Ammon's horn (tissue), 1 donor: ENCODE measurements at places on chromosomes 2 and 18.

DNA sequence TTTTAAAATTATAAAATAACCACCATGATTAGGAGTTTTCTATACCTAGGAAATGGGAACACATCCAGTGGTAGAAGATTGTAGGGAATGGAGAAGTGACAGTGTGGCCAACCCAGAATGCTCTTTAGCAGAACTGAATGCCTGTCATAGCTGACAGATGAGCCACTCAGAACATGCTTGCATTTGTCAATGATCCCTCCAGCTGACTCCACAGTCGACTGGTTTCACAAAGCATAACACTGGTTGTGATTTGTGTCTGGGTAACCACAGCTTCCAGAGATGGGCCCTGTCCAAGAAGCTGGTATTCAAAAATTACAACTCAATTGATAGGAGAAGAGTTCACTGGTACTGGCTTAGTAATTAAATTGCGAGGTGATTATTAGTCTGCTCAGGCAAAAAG, 9.0 kb upstream of the CTIF start:
- no peak for DNase-seq

GRCh38 chr2:202387608-202388342, 11.6 kb downstream of the BMPR2 start:
- DNase-seq, result no peak

DNA sequence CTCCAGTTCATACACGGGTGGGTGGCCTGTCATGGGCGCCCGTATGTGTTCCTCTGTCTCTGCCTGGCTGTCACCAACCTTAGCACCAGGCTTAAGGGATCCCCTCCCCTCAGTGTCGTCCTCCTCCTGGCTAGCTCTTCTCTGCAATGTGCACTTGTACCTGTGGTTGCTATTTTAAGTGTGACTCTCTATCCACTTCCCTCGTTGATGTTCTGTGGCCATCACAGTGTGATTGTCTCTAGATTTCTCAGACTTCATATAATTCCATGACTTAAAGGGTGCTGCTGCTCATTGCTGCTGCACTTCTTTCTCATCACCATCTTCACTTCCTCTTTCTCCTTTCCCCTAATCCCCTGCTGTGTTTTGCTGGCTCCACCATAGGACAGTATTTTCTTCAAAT, 143.4 kb downstream of the EML6 start:
- no peak for DNase-seq

GRCh38 chr2:70011335-70011734, 49.9 kb upstream of the ASPRV1 start:
- DNase-seq, result no peak

- no peak for DNase-seq
These were observed 652 bp downstream of the GCA start for GRCh38 chr2:162344617-162344950.
